NCI-H2171 treated with DMSO at 0.1 percent for 48 hours (cell line): ENCODE measurements at places on chromosomes 2 and 18.

DNA sequence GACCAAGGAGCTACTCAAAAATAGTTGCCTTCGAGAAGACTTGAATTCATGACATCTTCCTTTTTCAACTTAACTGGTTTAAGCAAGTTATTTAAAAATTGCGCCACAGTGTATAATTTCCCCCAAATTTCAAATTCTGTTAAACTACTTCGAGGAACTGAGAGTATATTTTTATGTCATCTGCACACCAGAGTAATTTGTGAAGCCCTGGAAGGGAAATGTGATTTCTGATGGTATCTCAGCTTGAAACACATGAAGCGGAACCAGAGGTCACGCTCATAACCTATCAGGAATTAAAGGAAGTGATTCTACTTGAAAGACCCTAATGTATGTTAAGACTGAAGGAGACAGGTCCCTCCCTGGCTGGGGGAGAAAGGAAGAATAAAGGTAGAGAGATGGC, 33.9 kb upstream of the DARS1 start:
- DNase-seq, result no peak

- no peak for DNase-seq
These were observed 755.7 kb upstream of the HS6ST1 start for GRCh38 chr2:129074298-129074920.

- DNase-seq, result no peak
These were observed 1383.8 kb upstream of the ACVR2A start for GRCh38 chr2:146461068-146461467.

- DNase-seq, result no peak
These were observed 10.4 kb upstream of the UBE2F start for GRCh38 chr2:237956402-237956736.

DNA sequence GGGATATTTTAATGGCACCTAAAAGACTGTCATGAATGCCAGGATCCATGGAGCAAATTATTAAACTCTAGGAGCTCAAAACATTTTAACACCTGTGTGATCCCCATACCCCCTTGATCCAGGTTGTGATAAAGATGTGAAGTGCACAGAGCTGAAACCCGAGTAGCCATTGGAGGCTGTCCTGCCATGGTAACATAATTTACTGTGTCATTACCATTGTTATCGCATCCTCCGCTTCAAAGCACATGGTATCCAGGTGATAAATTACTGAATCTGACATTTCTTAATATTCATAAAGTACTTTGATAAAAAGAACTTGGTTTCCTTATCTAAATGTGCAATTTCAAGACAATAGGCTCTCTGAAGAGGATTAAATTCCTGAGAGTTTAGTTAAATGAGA, 109.3 kb downstream of the CHST9 start:
- peak; percentile 96 for DNase-seq

DNA sequence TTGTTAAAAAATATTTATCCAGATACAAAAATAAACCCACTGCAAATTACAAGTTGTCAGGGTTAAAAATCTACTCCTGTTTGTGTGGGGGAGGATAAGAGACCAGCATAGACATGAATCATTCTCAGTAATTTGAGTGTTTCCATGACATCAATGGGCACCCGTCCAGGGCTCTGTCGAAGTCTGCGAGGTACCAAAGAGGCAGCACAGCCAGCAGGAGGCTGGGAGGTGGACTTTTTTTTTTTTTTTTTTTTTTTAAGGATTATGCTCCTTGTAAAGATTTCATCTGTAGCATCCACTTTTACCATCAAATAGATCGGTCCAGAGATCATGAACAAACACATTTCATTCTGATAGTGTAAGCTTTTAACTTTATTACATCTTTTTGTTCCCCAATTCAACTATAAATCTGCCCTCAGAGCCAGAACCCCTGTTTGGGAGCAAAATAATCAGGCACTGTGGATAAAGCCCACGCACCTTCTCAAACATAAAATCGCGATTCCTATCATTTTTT, 182.0 kb downstream of the TCF4 start:
- DNase-seq, result peak; percentile 96

DNA sequence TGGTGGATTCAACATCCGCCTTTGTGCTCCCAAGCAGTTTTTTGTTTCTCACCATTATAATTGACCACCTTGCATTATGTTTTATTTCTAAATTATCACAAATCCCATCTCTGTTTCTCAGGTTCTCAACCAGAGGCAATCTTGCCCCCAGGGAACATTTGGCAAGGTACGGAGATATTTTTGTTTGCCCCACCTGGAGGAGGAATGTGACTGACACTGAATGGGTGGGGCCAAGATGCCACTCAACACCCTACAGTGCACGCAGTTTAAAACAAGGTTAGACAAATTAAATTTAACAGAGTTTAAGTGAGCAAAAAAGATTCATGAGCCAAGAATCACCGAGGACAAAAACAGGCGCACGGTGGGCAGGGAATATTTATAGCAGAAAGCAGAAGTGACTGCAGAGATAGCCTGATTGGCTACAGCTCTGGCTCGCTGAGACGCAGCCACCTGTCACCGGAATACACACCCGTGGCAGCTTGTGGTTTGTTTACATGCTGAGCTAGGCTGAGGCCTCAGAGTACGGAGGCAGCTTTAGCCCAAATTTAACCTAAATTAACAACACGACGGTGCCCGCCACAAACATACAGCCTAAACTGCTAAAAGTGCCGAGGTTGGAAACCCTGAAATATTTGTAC, 150.0 kb upstream of the ALKAL2 start:
- DNase-seq, result peak; percentile 98

- DNase-seq, result no peak
These were observed 422.1 kb upstream of the DSEL start for GRCh38 chr18:67938660-67939059.

GRCh38 chr18:76914314-76914713, 92.0 kb downstream of the ZNF236 start:
- no peak for DNase-seq

GRCh38 chr2:55743583-55743982, 49.9 kb upstream of the PNPT1 start:
- no peak for DNase-seq

DNA sequence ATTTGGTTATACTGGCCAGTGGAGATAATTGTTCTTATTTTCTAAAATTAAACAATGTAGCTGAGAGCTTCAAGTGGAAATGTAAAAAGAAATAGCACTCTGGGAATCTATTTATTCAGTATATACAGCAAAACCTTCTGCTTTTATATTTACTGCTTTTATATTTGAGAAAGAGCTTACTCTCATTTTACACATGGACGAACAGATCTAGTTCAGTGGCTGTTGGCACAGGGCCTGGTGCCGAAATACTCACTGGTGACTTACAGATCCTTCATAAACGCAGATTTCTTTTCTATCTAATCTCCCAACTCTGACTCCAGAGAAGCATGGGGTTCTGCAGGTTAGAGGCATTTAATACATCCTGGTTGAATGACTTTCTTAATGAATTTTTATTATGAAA, 266.2 kb downstream of the ASXL3 start:
- peak; percentile 74 for DNase-seq
